NCI-H226 (cell line): ENCODE measurements at places on chromosomes 4 and X.

GRCh38 chr4:84681486-84682274 is 98.8 kb downstream of the CDS1 start:
- DNase-seq, result peak; percentile 53

- DNase-seq, result no peak
Measured at GRCh38 chr4:105644257-105644656, 64.2 kb downstream of the INTS12 start.

DNA sequence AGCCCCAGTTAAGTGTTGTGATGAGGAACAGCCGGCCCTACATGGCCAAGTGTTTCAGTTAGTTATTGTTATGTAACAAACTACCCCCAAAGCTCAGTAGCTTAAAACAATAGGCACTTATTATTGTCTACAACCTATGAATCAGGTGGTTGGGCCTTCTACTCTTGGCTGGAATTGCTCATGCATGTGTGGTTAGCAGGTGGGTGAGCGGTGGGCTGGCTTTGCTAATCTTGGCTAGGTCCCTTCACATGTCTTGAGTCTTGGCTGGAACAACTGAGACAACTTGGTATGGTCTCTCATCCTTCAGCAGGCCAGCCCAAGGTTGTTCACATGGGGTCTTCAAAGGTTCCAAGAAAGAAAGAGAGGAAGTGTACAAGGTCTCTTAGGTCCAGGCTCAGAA is 54.5 kb upstream of the CHRNA9 start:
- DNase-seq, result no peak

DNA sequence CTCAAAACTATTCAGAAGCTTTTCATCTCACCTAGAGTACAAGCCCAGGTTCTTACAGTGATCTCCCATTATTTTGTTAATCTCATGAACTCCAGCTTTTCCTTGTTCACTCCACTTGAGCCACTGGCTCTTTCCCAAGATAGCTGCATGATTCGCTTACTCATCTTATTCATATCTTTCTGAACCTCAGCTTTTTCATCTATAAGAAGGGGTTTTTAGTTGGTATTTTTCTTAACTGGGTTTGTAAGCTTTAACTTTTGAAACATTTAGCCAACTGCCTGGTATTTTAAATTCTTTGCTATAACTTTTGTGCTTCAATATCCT is 24.0 kb downstream of the GIMD1 start:
- peak; percentile 56 for DNase-seq

DNA sequence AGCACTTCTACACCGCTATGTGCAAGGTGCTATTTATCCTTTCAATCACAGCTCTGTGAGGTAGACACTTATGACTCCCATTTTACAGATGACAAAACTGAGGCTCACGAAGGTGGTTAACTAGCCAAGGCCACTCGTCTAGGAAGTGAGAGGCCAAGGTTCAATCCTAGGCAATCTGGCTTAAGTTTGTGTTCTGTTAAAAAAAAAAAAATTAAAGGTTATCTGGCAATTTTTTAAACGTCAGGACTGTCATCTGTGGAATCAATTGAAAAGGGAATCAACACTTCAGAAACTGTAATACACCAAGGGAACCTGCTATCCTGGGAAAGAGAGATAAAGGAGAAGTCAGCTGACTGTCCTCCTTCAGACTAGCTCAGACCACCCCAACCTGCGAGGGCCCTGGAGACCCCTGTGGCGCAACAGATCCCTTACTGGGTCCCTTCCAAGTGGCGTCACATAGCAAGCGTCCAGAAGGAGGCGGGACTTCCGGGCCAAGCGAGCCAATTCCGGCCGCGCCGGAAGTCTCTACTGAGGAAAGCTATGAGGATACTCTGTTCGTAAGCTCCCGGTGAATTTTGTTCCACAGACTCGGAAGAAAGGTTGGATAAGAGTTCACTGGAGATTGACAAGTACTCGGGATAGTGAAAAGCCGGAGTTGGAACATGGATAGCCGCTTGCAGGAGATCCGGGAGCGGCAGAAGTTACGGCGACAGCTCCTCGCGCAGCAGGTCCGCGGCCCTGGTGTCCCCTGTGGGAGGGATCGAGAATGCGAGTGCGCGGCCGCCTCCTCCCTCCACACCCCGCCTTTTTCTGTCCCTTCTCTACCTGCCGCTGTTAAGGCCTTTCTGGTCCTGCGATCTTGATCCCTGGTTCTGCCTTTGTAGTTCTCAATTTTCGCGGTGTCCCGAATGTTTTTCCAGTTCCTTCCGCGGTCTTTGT is at the start of gene METTL14:
METTL14 (plus strand) TSS at position 520 of the 939 bp plus-strand sequence; CDS start at position 663, 143 bp downstream.
- peak; percentile 81 for DNase-seq
